ENCODE measurements at places on chromosomes 2 and 18.

GRCh38 chr2:67649331-67650261, 252.5 kb downstream of the ETAA1 start:
- no peak for DNase-seq

GRCh38 chr2:10619643-10620042, 70.1 kb downstream of the NOL10 start:
- no peak for DNase-seq

- DNase-seq, result no peak
Observed at GRCh38 chr18:61544178-61544577, 210.9 kb downstream of the CDH20 start.

DNA sequence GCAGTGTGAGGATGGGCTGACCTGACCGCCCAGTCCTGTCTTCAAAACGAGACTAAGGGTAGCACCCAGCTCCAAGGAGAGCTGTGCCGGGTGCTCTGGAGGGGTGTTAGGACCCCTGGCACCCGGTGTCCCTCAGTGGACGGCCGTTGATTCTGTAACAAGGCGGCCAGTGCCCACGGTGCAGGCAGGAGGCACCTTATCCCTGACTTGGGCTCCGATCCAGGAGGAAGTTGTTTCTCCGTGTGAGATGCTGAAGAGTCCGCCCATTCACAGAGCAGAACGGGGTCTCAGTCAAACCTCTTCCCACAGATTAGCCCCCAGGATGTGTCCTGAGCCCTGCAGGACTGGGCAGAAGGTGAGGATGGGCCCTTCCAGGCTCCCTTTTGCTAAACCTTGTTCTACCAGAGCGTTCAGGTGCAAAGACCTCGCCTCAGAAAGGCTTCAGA, 123.0 kb downstream of the NFATC1 start:
- no peak for DNase-seq

DNA sequence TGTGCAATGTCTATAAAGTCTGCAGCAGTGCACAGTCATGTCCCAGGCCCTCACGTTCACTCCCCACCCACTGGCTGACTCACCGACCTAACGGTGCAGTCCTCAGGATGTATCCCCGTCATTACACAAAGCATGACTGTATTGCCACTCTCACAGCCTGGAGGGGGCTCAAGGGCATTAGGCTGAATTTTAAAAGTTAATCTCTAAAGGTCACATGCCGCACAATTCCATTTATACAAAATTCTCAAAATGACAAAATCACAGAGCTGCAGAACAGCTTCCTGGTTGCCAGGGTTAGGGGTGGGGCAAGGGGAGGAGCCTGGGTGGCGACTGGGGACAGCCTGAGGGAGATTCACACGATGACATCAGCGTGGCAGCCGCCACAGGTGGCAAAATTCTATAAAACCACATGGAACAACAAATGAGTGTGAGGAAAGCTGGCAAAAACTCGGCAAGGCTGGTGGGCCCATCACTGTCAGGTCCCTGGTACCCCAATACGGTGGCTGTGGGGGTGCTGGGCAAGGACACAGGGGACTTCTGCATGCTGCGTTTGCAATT, 97.6 kb downstream of the NDUFA10 start:
- DNase-seq, result peak; percentile 35

DNA sequence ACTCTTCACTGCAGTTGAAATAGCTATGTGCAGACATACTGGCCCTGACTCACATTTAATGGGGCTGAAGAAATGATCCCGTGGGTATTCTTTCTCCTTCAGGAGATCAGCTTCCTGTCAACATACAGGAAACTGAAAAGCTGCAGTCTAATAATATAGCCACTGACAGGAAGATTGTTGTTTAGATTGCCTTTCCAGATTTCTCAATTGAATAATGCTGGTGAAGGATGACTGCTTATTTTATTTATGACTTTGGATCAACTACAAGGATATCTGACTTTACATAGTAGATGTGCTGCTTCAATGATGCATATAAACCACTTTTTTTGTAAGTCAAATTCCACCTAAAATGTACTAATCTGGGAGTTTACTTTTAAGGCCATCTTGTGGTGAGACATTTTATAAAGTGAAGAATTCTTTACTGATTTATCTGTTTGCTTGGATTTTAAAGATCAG, 93.4 kb upstream of the MAP4K3 start:
- no peak for DNase-seq

GRCh38 chr2:3626812-3627499, 31.0 kb upstream of the ALLC start:
- no peak for DNase-seq
